Body of pancreas (tissue), 4 donors: ENCODE measurements at places on chromosomes 6 and 20. TPM values are rescaled to one million over a fixed set of nuclear protein-coding genes. Genes with fewer than 3 reads are reported as not detected.

DNA sequence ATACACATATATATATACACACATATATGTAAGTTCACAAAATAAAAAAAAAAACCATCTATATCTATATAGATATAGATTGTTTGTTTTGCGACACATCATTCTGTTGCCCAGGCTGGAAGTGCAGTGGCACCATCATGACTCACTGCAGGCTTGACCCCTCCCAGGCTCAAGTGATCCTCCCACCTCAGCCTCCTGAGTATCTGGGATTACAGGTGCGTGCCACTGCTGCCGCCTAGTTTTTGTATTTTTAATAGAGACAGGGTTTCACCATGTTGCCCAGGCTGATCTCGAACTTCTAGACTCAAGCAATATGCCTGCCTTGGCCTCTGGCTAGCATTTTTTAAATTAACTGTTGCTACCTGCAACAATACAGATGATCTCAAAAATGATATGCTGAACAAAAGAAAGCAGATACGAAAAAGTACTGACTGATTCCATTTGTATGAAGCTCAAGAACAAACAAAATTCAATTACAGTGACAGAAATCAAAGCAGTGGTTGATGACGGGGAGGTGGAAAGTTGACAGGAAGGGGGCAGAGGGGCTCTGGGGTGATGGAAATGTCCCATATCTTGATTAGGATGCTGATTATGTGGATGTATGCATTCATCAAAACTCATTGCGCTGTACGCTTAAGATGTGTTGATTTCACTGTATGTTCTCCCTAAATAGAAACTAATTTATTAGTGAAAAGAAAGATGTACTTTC is 49.6 kb downstream of the ATXN1 start:
- DNase-seq: no peak
- no peak overlapping the region for H3K4me3 ChIP-seq
- H3K27ac ChIP-seq: no peak overlapping the region
- H3K27me3 ChIP-seq: no peaks in the 10 kb centered on the region

DNA sequence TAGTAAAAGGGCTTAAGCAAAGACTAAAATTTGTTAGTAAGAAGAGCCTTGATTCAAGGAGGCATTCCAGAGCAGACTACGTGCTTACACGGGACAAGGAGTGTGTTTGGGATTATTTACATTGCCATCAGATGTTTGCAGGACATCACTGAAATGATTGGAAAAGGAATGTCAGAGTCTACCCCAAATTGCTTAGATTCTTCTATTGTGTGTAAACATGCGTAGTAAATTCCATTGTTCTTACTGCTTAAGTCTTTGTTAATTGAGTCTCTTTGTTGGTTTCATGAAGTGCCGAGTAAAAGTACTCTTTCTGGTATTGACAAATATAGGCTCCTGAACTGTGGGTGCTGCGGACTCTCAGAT is 60.5 kb downstream of the CD83 start:
- no peak overlapping the region for H3K4me3 ChIP-seq
- DNase-seq: no peak
- H3K4me1 ChIP-seq: no peaks in the 10 kb centered on the region

BMP2 gene
- total RNA-seq: 13.5 TPM

FOXS1 gene
- total RNA-seq: 3.0 TPM

MYLK4 gene
- 0.26 TPM for total RNA-seq
